Dermis blood vessel endothelial cell (primary cell): ENCODE measurements at places on chromosomes 7 and 10. TPM values are rescaled to one million over a fixed set of nuclear protein-coding genes. Genes with fewer than 3 reads are reported as not detected.

The SRGN gene
- 495 and 622 TPM in 2 replicates for total RNA-seq

The EMX2 gene
- 0.09 and 0.17 TPM in 2 replicates for total RNA-seq

The CDH23 gene
- total RNA-seq, result under 0.01 and 0.19 TPM in 2 replicates

The ALOX5 gene
- total RNA-seq, result 0.34 and 0.60 TPM in 2 replicates

The FAM25A gene
- total RNA-seq, result not detected in 2 replicates

The AKR1C8 gene
- total RNA-seq, result 1.5 TPM in 1 of 2 replicates, not detected in the other

The PIK3AP1 gene
- total RNA-seq, result 0.14 TPM in 1 of 2 replicates, not detected in the other

The KCP gene
- 0.17 TPM in 1 of 2 replicates, not detected in the other for total RNA-seq

The FFAR4 gene
- total RNA-seq, result not detected in 2 replicates

The WEE2 gene
- total RNA-seq, result not detected in 2 replicates

The SHH gene
- total RNA-seq, result 0.05 TPM in 1 of 2 replicates, not detected in the other

The CFTR gene
- not detected in 2 replicates for total RNA-seq

The AS3MT gene
- total RNA-seq, result 1.2 and 2.0 TPM in 2 replicates

The GPR158 gene
- not detected in 2 replicates for total RNA-seq

The RNF133 gene
- total RNA-seq, result 0.60 and 2.0 TPM in 2 replicates

The TMEM273 gene
- total RNA-seq, result 16.2 and 49.9 TPM in 2 replicates

The AASS gene
- total RNA-seq, result 39.7 and 44.5 TPM in 2 replicates

The ACHE gene
- total RNA-seq, result 1.2 and 4.9 TPM in 2 replicates

The TAS2R4 gene
- 0.42 and 0.68 TPM in 2 replicates for total RNA-seq

The WIPF3 gene
- 0.17 TPM in 1 of 2 replicates, not detected in the other for total RNA-seq

The ADRA2A gene
- total RNA-seq, result 0.05 TPM in 1 of 2 replicates, not detected in the other

The GRM3 gene
- not detected in 2 replicates for total RNA-seq

The KIN gene
- total RNA-seq, result 5.4 and 6.3 TPM in 2 replicates

The ACTR1A gene
- 154 and 244 TPM in 2 replicates for total RNA-seq

The HYAL4 gene
- 0.33 TPM in 1 of 2 replicates, not detected in the other for total RNA-seq

The PRSS58 gene
- not detected in 2 replicates for total RNA-seq

The FOXK1 gene
- total RNA-seq, result 25.9 and 37.7 TPM in 2 replicates

The PRSS2 gene
- not detected in 2 replicates for total RNA-seq

The SEMA3C gene
- 0.85 and 4.2 TPM in 2 replicates for total RNA-seq

The EPHA1 gene
- 0.09 TPM in 1 of 2 replicates, not detected in the other for total RNA-seq

The PBLD gene
- total RNA-seq, result 3.1 and 4.4 TPM in 2 replicates

The ADAM12 gene
- 0.28 and 0.68 TPM in 2 replicates for total RNA-seq
